ENCODE measurements at places on chromosomes 2 and 18.

DNA sequence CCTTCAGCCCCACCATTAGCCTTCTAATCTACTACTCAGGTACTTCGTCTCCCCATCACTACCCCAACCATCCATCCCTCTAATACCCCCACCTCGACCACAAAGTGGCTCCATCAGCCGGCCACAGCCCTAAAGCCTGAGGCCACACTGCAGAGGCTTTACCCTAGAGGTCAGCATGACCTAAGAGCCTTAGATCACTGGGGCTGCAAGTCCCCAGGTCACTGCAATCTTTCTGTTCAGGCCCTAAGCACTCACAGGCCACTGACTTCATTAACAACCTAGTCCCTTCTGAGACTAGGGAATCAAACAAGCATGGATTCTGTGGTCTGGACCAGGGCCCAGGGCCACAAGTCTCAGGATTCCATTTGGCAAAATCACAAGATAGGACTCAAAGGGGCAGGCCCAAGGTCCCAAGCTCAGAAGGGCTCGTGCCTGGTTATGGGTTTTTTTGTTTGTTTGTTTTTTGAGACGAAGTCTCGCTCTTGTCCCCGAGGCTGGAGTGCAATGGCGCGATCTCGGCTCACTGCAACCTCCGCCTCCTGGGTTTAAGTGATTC lies 37.0 kb upstream of the PKDCC start:
- no peak for DNase-seq

GRCh38 chr2:12716282-12717190 lies at the start of gene TRIB2:
TSS of gene TRIB2 (plus strand) at chr2:12716936. CDS start at chr2:12718308, 1,372 bp downstream.
- peak; percentile 89 for DNase-seq

DNA sequence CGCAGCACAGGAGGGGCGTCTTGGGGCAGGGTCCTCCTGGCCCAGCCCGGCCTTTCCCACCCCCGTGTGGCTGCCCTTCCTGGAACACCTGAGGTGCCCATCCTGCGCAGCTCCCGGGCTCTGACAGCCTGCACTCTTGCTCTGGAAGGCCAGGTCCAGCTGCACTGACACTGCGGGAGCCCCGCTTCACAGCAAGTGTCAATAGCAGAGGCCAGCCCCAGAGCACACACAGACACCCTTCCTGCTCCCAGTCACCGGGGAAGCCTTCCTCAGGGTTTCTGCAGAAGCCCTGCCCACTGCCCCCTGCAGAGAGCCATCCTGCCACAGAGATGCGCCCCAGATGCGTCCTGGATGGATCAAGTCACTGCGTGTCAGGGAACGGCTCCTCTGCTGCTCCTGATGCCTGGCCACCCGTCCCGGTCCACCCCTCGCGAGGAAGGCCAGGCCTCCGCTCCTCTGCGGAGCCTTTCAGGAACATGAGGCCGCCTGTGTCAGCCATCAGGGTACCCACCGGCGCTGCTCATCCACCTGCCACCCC lies 519.2 kb upstream of the MYT1L start:
- no peak for DNase-seq

- DNase-seq, result no peak
Measured at GRCh38 chr2:220167956-220168355, 540.5 kb downstream of the SLC4A3 start.

GRCh38 chr2:238709325-238710025 lies 138.4 kb upstream of the TWIST2 start:
- no peak for DNase-seq

- no peak for DNase-seq
Measured at GRCh38 chr2:70514612-70515055, 39.0 kb downstream of the TGFA start.

GRCh38 chr2:234694244-234695013 lies 197.5 kb upstream of the ARL4C start:
- no peak for DNase-seq

DNA sequence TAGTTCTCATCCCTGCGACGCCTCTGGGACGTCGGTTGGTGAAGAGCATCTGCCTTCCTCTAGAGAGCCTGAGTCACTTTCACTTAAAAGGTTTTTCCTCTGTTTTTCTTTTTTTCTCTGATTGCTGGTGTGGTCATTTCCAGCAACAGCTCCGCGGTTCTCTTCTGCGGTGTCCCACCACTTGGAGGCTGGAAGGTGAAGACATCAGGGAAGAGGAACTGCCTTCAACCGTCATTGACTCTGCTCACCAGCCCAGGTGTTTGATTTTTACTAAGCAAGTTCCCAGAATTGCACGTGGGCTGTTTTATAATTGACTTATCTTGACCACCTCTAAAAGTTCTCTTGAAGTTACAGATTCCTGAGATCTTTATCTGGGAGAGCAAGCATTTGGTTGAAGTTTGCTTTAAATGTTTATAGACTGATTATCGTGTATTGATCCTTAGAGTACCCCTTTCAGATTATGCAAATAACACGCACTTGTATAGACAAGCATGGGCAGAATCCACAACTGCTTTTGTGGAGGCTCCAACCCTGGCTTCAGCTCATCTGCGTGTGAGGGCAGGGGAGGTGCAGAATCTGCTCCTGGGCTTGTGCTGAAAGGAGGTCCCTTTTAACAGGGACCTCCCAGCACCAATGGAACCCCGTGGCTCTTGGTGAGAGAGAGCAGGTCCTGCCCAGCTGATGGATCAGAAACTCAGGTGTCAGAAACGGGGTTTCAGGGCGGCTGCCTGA lies 3.5 kb downstream of the CTDP1 start:
- DNase-seq, result peak; percentile 27

GRCh38 chr18:3605486-3605952 lies 155.5 kb downstream of the TGIF1 start:
- DNase-seq, result no peak

DNA sequence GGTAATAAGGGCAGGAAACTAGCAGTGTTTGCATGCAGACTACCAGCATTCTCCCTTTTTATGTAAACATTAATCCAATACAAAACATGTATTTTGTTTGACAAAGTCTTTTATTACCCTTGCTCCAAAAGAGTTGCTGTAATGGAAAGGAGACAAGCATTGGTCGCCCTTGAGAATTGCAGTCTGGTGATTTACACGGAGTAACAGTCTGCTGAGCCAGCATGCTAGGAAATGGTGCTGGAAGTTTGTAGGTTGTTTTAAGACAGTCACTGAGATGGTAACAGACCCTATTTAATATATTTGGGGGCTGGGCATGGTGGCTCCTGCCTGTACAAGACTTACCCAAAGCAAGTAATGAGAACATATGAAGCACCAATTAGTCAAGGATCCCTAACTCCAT lies 2.8 kb upstream of the PRKCE start:
- DNase-seq, result no peak

DNA sequence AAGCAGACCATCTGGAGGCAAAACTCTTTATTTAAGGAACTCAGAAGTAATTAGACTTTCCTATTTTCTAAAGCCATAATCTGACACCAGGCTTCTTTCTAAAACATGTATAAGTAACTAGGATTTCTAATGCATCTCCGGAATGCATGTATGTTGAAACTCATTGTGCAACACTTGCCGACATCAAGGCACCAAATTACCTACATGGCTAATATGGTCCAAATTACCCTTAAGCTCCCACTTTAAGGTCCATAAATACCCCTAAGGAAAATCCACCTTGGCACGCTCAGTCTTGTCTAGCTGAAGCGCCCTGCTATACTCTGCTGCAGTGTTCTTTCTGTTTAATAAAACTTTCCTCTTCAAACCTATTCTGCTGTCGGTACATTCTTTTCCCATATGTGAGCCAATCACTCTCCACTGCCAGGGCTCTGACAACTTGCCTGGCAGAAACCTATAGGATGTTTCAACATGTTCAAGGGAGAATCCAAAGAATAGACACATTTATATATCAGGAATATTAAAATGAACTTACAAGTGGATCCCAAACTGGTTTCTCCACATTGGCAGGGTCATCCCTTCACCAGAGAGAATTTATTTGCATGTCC lies 171.9 kb downstream of the GALNT1 start:
- DNase-seq, result no peak

DNA sequence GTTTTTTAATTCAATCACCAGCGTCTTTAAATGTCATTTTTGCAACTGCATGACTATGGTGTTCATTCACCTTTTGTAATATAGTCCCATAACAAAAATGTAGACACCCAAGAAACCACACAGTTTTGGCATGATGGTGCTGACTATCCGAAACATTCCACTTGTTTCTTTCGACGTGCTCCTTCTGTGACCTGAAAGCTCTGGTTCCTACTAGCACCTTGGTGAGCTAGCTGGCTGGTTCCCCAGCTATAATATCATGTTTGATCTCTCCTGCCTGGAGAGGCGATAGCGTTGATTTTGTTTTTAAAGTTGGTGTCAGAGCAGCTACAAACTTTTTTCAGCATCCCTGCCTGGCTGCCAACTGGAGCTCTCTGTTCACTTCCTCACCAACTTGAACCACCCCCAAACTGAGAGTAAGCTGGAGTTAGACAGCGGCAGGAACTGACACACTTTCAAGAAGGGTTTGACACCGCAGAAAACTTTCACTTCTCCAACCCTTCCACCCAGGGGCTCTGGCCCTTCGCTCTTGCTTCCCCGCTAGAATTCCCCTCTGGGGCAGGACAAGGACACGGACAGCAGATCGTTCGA lies 1.1 kb downstream of the ATAD2B start:
- peak; percentile 56 for DNase-seq

- DNase-seq, result no peak
Measured at GRCh38 chr2:178205853-178206521, 11.7 kb downstream of the OSBPL6 start.

DNA sequence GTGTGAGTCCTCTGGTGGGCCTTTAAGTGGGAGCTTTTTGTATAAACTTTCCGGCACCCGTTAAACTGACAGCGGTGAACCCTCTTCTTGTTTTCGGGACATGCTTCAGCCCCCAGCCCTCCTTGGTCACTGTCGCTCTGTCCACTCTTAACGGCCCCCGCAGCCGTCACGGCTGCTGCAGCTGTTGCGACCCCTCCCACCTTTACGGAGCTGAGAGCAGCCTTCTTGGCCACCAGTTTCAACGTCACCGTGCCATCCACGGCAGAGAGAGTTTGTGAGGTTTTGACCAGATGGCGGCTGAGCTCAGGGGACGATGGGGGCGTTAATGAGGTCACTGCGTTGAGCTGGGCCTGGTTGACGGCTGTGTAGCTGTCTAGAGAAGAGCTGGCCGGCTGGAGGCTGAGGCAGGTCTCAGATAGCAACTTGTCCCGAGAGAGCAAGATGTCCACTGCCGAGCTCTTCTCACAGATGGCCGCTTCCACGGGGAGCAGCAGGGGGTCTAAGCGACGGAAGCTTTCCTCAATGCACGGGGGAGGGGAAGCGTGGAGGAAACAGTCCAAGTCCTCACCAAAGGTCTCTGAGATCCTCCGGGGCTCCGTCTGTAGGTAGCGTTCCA lies 41.9 kb downstream of the KLF7 start:
- DNase-seq, result no peak

DNA sequence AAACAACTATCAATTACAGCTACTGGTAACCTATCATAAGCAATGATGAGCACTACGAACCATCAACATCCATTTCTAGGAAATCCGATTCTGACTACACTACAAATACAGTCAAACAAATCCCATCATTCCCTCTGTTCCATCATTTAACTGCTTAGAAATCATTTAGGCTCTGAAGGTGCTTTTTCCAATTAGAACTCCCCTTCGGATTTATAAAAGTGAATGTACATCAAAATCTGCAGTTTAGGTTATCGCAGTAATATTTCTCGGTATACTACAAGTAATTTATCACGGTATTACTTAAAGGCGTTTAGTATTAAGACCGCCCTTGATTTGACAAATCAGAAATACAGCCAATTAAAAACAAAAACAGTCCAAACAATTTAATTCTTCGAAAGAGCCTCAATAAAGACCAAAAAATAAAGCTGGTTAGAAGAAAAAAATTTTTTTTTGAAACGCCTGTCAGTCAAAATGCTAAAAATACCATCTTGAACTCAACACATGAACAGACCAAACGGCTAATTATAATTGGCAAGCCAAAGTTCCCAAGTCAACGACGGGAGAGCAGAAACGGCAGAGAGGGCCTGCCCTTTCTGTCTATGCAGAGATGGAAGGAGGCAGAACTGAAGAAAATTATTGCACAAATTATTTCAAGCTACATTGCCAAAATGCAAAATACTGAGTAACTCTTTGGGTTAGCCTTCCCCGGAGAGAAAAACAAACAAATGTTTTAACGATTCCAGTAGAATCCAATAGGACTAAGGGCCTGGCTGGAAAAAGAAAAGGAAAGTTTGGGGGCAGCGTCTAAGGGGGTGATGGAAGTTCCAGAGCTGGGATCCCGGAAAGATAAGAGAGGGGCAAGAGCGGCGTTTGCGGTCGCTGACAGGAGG lies 1.2 kb downstream of the VPS54 start:
- no peak for DNase-seq

GRCh38 chr2:168567836-168568235 lies 111.8 kb downstream of the CERS6 start:
- DNase-seq, result no peak

GRCh38 chr2:37378411-37378810 lies 34.0 kb downstream of the QPCT start:
- DNase-seq, result no peak

GRCh38 chr2:30272761-30273573 lies 41.6 kb downstream of the LBH start:
- DNase-seq, result no peak

DNA sequence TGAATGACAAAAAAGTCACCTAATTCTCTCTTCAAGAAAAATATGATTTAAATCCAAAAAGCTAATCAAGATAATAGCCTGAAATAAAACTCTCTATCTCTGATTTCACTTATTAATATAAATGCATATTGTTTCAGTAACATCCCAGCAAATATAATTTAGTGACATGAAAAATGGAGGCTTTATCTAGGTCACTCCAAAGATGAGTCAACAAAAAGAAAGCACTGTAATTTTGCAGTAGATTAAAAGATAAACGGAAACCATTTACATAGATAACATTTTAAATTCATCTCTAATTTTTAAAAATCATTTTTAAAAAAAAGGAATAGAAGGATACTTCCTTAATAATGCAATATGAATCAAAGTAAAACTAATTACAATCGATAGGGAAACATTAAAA lies 76.9 kb downstream of the INPP5D start:
- DNase-seq, result no peak

DNA sequence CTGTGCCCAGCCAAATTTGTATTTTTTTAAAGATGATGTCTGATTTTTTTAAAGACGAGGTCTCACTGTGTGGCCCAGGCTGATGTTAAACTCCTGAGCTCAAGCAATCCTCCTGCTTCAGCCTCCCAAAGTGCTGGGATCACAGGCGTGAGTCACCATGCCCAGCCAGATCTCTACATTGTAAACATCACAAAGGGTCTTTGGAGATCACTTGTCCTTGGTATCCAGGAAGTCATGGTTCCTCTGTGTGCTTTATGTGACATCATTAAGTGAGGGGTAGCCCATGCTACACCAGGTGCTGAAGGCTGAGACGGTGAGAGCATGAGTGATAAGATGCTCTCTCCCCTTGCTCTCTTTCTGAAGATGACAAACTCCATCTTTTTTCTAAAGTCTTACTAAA lies 7.0 kb upstream of the NUP35 start:
- DNase-seq, result no peak

- no peak for DNase-seq
Measured at GRCh38 chr2:142863485-142863961, 13.9 kb upstream of the KYNU start.
